ENCODE measurements at places on chromosomes 1 and 21.

DNA sequence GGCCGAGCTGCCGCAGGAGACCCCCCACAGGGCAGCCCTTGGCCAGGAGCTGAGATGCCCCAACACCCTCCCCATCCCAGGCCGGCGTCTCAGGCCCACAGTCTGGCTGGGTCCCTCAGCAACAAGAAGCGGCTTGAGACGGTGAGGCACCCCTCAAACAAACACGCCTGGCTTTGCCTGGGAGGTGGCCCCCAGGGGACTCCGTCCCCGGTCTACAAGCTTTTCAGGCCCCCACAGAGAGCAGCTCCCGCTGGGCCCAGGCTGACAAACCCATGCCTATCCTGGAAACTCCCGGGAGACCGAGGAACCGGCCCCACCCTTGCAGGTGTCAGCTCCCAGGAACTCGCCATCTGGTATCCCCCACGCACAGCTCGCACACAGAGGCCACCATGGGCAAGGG, 67.0 kb downstream of the ARHGEF16 start:
- no peak for DNase-seq

DNA sequence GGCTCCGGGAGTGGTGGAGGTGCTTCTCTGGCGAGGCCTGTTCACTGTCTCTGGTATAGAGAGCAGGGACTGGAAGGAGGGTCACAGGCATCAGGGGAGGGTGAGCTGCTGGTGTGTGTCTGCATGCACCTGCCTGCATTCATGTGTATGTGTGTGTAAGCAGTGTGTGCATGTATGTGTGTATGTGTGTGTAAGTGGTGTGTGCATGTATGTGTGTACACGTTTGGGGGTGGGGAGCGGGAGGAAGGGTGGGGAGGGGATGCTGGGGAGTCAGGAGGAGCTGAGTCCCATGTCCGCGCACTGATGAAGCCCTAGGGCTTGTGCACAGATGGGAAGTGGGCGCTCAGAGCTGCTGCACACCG, 49.0 kb downstream of the ARHGEF16 start:
- DNase-seq: no peak

DNA sequence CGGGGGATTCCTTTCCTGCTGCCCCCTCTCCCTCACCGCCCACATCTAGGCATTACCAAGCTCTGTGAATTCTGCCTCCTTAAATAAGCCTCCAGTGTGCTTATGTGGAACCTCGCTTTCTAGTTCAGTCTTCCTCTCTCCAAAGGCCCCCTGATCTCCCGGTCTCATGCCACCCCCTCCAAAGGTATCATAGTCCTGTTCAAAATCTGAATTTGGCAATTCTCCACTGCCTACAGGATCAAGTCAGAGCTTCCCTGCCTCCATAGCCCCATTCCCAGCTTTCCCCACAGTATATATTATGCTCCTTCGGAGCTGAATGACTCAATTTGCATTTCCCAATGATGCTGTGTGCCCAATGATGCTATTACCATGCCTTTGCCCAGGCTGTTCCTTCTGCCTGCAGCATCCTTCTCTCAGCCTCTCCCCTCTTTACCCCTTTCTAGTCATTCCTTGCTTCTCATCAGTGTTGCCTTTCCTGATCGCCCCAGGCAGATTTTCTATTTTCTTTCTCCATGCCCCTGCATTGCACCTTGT, 1.7 kb downstream of the AZIN2 start:
- DNase-seq: no peak

GRCh38 chr1:186218654-186219352, 156.2 kb downstream of the TPR start:
- DNase-seq: no peak

DNA sequence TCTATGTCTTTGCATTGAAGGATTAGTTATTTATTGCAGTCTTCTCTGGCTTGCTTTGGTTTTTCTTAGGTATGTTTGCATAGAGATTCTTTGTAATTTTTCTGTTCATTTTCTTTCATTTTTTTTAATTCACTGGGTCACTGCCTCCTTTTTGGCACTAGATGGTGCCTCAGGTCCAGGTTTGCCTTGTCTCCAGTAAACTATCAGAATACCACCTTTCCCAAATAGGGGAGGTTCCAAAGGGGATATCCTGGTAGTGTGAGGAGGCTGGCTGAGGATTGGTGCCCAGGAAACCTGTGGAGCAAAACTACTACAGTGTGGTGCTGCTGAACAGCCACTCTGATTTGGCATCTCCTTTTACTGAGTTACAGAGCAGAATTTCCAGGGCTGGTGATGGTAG, 257.1 kb downstream of the KCTD3 start:
- DNase-seq: no peak

Measured in 8988T (cell line).